ENCODE measurements at places on chromosomes 3 and 15.

- peak; percentile 94 for DNase-seq
Measured at GRCh38 chr3:33980252-33980651, 181.8 kb downstream of the PDCD6IP start.

GRCh38 chr3:162354356-162354755 is 857.7 kb downstream of the OTOL1 start:
- no peak for DNase-seq

DNA sequence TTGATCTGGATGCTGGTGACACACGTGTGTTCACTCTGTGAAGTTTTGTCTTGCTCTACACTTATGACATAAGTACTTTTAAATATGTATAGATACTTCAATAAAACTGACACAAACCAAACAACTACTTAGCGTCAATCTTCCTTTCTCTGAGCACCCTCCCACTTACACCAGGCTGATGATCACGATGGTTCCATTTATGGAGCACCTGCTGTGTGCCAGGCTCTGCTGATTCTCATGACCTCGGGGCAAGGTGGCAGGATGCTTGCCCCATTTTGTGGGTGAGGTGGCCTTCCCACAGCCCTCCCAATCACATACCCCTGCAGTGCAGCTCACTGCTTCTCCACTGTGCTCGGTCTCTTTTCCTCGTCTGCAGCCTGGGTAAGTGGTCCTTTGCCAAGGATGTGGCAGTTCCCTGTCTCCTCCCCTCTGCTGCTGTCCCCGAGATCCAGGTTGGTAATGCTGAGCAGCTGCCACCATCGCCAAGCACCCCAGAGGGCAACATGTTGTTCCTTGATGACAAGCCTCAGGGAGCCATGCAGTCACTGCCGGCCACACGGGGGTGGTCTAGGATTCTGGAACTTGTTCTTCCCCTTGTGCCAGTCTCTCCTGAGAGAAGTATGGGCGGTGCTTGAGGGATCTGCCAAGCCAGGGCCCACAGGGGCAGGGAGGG is 20.6 kb upstream of the ADCY5 start:
- DNase-seq = no peak

- DNase-seq = no peak
Measured at GRCh38 chr15:65254356-65254755, 32.3 kb downstream of the PARP16 start.

- DNase-seq = no peak
Measured at GRCh38 chr3:196872316-196872715, 4.6 kb downstream of the SENP5 start.

- no peak for DNase-seq
Measured at GRCh38 chr3:171044384-171044783, 17.9 kb upstream of the SLC2A2 start.

GRCh38 chr15:101481917-101482525 is 7.5 kb downstream of the PCSK6 start:
- DNase-seq = no peak

GRCh38 chr3:5428607-5429516 is 241.4 kb downstream of the EDEM1 start:
- DNase-seq = no peak

DNA sequence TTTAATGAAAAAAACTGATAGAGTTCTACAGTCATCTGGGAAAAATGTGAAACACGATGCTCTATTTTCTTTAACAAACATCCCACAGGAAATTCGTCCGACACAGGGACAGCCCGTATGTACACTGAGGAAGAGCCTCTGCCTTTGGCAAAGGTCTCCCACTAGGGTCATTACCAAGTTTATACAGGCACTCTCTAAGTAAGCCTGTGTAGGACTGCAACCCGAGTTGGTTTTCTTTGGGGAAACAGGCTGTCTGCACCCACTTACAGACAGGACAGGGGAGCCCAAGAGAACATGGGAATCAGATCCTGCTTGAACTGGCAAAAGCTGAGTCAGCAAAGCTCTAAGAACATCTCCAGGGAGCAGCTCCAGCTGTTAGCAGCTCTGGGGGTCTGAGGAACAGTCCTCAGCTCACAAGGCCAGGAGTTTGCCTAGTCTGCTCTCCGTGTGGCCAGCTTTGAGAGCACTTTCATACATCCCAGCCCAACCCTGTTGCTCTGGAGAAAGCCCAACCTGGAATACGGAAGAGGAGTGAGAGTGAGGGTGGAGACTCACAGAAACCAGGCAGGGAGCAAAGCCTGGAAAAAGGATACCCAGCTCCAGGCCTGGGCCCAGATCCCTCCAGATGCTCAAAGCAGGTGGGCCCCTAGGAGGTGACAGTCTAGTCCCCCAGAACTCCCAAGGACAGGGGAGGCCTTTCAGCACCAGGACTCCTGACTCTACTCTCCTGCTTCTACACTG is 1.9 kb downstream of the TBC1D2B start:
- DNase-seq = no peak

- no peak for DNase-seq
Measured at GRCh38 chr3:11373235-11373634, 101.0 kb downstream of the ATG7 start.

- DNase-seq = peak; percentile 83
Measured at GRCh38 chr15:33679061-33679460, 289.2 kb upstream of the CHRM5 start.

DNA sequence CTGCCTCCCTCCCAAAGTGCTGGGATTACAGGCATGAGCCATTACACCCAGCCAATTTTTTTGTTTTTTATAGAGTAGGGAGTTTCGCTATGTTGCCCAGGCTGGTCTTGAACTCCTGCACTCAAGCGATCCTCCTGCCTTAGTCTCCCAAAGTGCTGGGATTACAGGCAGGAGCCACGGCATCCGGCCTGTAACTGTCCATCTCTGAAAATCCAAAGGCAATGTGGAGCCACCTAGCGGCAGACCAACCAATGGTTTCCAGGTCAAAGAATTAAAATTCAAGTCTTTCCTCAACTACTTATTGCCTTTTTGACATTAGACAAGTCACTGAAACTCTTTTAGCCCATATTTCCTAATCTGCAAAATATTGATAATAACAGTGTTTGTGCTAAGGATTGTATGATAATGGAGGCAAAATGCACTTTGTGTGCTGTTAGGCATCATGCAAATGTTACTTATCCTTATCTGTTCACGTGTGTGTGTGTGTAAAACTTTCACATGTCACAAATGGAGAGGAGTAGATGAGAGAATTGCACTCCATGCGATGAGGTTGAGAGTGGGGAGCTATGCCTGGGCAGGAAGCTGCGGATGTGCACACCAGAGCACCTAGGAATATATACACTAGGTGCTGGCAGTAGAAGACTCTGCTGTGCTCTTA is 48.7 kb downstream of the COL8A1 start:
- peak; percentile 65 for DNase-seq
